Left lung (tissue), 14 donors: ENCODE measurements at places on chromosomes 11 and 22. TPM values are rescaled to one million over a fixed set of nuclear protein-coding genes. Genes with fewer than 3 reads are reported as not detected.

The UBQLNL gene
- 2.2 TPM for polyA plus RNA-seq

- H3K4me1 ChIP-seq, result peaks cover 58% of the 10 kb centered on the region
- peaks cover 1% of the 10 kb centered on the region for H3K36me3 ChIP-seq
- peak; percentile 56 for DNase-seq
- peaks cover 5% of the 10 kb centered on the region for H3K27me3 ChIP-seq
- peak overlapping the region; percentile 64 for H3K4me3 ChIP-seq
- H3K27ac ChIP-seq, result peak overlapping the region; percentile 74
These were observed 22.1 kb downstream of the LMO2 start for GRCh38 chr11:33869481-33870422.

DNA sequence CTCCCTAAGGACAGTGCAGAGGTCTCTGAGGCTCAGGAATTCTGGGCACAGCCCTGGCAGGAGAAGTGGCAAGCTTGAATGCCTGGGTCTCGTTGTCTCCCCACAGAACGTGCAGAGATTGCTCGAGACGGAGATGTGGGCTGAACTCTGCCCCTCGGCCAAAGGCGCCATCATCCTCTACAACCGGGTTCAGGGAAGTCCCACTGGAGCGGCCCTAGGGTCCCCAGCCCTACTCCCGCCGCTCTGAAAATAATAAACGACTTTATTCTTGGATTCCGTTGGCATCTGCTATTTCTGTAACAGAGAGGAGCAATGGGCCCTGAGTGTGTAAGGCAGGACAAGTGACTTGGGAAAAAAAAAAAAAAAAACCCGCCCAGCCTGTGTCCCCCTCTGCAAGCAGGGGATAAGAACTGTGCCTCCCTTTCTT lies 591 bp upstream of the DNAJC4 start:
- H3K36me3 ChIP-seq, result no peaks in the 10 kb centered on the region
- peak overlapping the region; percentile 91 for H3K27ac ChIP-seq
- H3K4me1 ChIP-seq, result peaks cover 73% of the 10 kb centered on the region
- no peaks in the 10 kb centered on the region for H3K27me3 ChIP-seq
- no peak for DNase-seq

The QSER1 gene
- 41.0 TPM for polyA plus RNA-seq

GRCh38 chr11:116473790-116474346 lies 298.9 kb downstream of the BUD13 start:
- H3K36me3 ChIP-seq, result no peaks in the 10 kb centered on the region
- no peak overlapping the region for H3K4me3 ChIP-seq
- no peak for DNase-seq
